T-helper 9 cell (primary cell): ENCODE measurements at places on chromosomes 2 and 18.

DNA sequence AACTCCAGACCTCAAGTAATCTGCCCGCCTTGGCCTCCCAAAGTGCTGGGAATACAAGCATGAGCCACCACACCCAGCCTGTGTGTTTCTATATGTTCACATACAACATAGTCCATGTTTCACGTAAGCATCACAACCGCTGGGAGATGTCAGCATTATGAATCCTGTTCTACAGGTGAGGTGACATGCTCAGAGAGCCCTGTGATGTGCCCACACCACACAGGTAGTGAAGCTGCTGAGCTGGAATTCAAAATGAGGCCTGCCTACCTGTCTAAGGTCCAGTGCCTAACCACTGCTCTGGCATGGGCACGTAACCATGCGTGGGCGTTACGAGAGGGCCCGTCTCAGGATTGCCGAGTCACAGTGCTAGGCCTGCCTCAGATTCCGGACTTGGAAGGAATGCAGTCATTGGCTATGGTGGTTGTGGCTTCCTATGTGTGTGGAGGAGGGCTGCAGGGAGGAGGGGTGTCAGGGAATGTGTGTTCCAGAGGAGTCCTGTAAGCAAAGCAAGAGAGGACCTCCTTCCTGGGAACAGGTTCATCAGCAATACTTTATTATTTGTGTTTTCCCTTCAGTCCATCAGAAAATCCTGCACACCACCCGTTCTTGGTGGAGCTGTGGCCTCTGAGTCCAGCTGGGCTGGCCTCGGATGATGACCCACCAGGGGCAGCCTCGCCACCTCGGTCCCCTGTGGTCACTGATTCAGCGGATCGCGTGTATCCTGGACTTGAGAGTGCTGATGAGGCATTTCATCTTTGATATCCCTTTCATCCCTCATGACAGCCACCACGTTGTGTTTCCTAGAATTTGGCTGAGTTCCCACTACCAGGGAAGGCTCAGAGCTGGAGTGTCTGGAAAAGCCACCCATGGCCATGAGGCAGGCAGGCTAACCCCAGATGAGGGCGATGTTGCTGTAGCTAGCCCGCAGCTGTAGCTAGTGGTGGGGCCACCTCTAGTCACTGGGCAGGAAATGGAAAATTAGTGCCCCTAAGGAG, 31.1 kb downstream of the HK2 start:
- no peak for DNase-seq

DNA sequence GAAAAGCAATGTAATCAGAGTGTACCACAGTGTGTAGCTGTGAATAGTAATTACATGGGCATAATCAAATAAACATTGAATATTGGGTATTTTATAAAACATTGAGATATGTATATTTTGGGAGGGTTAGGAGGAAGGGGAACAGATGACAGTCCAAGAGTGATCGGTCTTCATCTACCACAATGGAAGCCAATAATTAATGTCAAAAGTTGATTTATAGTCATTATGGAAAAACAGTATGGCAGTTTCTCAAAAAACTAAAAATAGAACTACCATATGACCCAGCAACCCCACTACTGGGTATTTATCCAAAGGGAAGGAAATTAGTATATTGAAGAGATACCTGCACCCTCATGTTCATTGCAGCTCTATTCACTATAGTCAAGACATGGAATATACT, 5.8 kb upstream of the LAPTM4A start:
- no peak for DNase-seq

- DNase-seq = no peak
Measured at GRCh38 chr18:78496079-78496478, 483.5 kb upstream of the SALL3 start.

- no peak for DNase-seq
Measured at GRCh38 chr2:177735318-177735803, 337.2 kb downstream of the PDE11A start.

GRCh38 chr2:229920011-229920641, 1.7 kb downstream of the TRIP12 start:
- DNase-seq = peak; percentile 20

DNA sequence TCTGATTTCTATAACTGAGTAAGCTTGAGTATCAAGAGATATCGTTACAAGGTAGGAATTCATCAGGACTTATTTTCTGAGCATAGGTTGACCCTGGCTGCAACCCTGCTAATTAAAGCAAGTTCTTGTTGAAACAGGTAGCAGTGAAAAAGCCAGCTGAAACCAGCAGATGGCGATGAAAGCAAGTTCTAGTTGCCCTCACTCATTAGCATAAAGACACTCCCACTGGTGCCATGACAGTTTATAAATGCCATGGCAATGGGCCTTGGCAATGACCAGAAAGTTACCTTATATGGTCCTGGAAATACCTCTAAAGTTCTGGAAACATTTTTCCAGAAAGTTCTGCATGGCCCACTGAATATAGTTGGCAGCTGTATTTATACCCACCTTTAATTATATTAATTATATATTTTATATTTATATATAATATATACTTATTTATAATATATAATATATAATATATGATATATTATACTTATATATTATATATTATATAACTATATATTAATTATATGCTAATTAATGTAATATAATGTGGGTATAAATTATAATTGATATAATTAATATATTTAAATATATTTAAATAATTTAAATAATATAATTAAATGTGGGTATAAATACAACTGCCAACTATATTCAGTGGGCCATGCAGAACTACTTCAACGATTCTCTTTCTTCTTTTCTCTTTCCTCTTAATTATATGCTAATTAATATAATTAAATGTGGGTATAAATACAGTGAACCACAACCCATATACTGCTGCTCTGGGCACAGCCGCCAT, 188.0 kb downstream of the CDH7 start:
- no peak for DNase-seq

DNA sequence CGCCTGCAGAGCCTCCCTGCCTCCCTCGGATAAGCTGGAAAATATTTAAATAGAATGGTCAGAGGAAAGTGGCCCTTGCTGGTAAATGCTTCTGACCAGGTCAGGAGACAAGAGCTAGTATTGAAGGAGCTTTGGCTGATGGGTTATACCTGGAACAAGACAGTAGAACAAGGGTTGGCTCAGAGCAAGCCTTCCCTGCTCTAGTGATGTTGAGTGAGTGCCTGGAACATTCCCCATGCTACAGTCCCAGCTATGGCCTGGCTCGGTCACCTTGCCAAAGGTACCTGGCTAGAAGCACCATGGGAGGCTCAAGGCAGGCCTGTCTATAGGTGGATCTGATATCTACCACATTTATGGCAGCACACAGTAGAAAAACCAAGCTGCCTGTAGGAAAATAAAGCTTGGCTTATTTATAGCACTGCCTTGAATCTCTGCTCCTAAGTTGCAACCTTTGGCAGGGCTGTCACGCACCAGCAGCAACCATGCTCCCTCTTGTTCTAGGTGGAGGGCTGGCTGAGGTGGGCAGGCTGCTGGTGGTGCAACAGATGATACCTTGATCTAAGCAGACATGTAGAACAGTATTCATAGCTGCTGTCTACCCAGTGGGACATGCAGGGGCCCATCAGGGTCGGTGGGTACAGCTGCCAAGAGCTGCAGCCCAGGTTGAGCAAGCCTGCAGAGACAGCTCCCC, 66.7 kb upstream of the BCL2L11 start:
- DNase-seq = no peak

GRCh38 chr2:175605640-175606009, 396.4 kb downstream of the LNPK start:
- DNase-seq = no peak

- DNase-seq = no peak
Measured at GRCh38 chr2:226478109-226478809, 321.4 kb downstream of the IRS1 start.
